ENCODE measurements at places on chromosomes 5 and 9.

- DNase-seq, result no peak
Observed at GRCh38 chr5:60578315-60578714, 121.7 kb downstream of the DEPDC1B start.

DNA sequence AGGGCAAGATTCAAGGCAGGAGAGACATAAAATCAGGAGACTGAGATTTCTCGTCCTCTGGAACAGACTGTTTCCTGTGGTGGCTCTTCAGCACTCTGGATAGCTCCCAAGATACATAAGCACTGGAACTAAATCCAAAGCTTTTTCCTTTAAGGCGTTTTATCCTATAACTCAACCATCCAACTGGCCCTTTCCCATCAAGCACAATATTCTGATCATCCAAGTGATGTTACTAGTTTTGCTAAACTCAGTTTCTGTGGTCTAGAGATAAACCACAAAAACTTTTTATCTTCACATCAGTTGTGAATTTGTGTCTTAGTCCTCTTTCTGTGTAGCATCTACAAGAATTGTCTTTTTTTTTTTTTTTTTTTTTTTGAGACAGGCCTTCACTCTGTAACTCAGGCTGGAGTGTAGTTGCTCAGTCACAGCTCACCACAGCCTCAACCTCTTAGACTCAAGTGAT, 299.4 kb downstream of the COX7C start:
- DNase-seq, result no peak

GRCh38 chr5:72040513-72040912, 66.8 kb upstream of the MAP1B start:
- no peak for DNase-seq

DNA sequence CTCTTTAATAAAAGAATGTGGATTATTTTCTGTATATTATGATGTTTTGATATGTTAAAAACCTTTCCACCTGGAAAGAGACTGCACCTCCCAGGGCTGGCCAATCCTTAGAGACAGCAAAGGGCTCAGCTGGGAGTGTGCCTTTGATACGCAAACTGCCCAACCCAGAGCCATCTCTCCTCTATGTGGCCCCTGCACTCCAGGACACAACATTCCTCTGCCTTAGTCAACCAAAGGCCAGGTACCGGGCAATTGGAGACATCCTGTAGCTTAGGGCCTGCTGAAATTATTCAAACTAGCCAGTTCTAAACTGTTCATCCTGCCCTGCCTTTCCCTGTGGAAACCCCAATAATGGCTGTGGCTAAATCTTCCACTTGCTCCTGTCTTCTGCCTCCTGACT, 5.0 kb upstream of the HSPB3 start:
- no peak for DNase-seq

DNA sequence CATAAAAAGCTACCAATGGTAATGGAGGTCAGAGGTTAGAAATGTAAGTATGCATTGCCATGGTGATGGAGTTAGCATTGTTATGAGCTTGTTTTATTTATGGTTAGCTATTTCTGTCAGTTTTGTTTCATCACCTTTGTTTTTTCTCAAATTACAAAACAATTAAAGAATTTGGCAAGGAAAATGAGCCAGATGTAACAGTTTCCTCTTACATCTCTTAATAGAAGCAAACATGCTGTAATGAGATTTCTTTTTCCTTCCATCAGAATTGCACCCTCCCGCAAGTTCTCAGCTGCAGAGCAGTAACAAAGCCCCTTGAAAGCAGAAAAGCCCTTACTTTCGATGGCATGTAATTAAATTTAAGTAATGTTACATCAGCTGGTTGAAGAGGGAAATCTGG, 233.0 kb downstream of the SGCD start:
- DNase-seq, result no peak

- DNase-seq, result no peak
Observed at GRCh38 chr5:61371474-61371873, 39.4 kb downstream of the ZSWIM6 start.

DNA sequence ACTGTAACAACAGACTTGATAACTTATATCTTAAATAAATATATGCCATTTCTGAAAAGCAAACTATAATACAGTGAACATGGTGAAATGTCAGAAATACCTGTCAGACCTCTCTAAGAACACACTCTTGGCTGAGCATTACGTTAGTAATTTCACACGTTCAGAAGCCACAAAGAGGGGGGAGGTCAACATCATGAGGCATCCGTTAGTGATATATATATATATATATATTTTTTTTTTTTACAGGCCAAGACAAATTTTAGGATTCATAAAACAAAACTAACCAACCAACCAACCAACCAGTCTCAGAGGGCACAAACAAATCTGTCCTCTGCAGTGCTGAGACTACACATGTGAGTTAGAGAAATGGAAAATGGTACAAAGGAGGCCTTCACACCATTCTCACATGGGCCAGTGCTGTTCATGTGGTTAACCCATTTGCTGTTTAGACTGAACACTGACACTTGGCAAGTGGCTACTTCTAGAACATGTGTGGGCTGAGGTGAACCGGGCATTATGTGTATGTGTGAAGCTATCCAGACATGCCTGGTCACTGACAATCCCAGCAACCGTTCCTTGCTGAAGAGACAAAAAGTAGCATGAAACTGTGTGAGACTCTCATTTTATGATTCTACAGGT, 54.5 kb downstream of the ELL2 start:
- no peak for DNase-seq

- no peak for DNase-seq
Observed at GRCh38 chr5:72106817-72107130, 501 bp upstream of the MAP1B start.

- DNase-seq, result no peak
Observed at GRCh38 chr5:107387526-107388140, 283.1 kb downstream of the EFNA5 start.

GRCh38 chr9:137194388-137194787, 5.9 kb downstream of the SSNA1 start:
- DNase-seq, result peak; percentile 83

- no peak for DNase-seq
Observed at GRCh38 chr5:82644766-82645165, 366.6 kb upstream of the RPS23 start.

GRCh38 chr9:27351438-27351837, 54.5 kb upstream of the EQTN start:
- DNase-seq, result peak; percentile 33

DNA sequence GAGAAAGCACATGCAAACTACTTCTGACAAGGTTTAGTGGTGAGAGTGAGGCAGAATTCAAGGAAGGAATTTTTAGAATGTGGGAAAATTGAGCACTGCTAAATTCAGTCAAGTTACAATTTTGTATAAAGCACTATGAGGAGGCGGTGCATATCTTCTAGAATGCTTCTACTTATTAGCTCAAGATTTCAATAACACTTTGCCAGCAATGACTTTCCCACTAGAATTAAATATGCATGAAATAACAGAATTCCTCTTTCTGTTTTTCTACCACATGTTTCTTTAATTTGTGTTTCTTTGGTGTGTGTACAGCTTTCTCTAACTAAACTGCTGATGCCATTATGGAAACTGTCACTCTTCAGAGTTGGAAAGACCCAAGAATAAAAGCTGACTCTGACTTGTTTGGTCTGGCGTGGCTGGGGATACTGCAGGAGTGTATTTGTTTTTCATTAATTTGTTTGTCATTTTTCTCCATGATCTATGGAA, 163.5 kb downstream of the ARSB start:
- no peak for DNase-seq

DNA sequence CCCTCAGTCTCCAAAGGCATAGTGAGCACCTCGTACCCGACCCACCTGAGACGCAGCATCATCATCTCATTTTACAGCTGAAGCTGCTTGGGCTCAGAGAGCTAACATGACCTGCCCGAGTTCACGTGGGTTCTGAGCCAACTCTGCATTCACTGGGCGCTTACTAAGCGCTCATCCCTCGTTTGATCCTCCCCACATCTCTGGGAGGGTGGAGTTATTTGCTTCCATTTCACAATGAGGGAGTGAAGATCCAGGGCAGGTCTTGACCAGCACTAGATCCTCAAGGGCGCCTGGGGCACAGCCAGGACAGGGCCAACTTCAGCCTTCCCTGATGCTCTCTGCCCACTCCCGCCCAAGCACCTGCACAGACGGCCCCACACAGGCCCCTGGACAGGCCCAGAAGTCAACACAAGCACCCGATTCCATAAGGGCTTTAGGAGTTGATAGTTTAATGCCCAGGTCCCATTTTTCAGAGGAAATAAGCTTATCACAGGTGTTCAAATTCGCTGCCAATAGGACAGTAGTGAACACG, 80.8 kb downstream of the HRH2 start:
- DNase-seq, result no peak

- DNase-seq, result no peak
Observed at GRCh38 chr9:106051545-106051944, 357.2 kb downstream of the TMEM38B start.

GRCh38 chr9:76898786-76899185, 7.1 kb downstream of the PRUNE2 start:
- DNase-seq, result no peak

GRCh38 chr9:93096131-93096802, at the start of gene CARD19:
Gene CARD19 (plus strand): TSS chr9:93096217. CDS start chr9:93096346, 129 bp downstream.
- DNase-seq, result peak; percentile 53

DNA sequence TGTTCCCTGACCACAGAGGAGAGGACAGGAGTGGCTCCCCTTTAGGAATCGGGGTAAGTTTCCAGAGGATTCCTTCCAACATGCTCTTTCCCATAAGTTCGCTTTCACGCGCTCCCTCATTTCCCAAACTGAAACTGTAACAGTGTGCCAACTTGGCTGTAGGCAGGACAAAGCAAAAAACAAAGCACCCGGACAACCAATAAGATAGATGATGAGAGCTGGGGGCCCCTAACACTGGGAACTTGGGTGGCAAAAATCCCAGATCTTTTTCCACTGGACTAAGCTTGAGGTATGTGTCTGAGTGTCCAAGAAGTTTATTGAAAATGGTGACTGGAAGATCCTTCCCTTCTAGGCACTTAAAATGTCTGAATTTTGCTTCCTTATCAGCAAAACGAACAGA, 258.7 kb upstream of the IL12B start:
- DNase-seq, result no peak

- no peak for DNase-seq
Observed at GRCh38 chr5:150783422-150783928, 4.9 kb downstream of the SMIM3 start.

- no peak for DNase-seq
Observed at GRCh38 chr5:43316421-43316820, 3.2 kb upstream of the HMGCS1 start.

- DNase-seq, result no peak
Observed at GRCh38 chr5:180974612-180975315, 13.9 kb upstream of the BTNL3 start.

DNA sequence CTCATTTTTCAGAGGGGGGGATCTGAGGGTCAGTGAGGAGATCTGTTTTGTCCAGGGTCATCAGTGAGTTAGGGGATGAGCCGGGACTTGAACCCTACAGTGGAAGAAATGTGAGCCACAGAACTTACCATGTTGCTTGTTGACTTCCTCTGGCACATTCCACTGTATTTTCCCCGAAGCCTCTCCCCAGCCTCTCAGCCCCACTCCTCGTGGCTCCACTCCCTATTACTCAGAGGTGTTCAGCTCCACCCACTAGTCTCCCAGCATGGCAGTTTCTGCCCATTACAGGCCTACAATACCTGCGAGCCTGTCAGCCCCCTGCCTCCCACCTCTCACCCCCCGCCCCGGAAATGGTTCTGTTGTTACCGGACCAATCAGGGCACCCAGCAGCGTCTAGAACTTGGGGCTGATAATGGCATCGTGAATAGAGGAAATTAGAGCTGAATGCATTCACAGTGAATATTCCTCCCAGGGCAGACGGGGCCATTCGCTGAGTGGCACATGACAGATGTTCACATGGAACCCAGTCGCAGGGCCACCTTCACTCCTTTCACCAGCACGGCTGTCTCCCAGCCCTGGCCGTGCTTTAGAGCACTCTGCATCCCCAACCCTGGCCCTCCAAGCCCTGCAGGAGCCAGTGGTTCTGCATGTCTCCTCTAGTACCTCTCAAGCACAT, 81.6 kb downstream of the KCNIP1 start:
- DNase-seq, result no peak

- DNase-seq, result no peak
Observed at GRCh38 chr9:91992461-91993041, 42.5 kb upstream of the ROR2 start.

DNA sequence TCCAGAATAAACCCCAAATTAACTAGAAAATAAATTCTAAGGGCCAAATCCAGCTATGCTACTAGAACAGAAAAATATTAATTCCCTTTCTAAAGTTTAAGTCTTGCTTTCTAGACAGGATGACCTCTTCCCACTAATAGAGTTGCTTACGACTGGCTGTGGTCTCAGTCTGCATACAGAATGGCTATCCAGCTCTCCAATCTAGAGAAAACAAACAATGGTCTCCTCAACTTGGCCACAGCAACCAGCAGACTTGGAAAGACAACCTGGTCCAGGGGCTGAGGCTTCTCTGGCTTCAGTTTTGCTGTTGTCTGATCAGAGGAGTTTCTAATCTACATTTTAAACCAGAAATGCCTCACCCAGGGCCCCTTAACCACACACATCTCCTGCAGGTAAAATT, 28.9 kb downstream of the RASEF start:
- DNase-seq, result no peak

DNA sequence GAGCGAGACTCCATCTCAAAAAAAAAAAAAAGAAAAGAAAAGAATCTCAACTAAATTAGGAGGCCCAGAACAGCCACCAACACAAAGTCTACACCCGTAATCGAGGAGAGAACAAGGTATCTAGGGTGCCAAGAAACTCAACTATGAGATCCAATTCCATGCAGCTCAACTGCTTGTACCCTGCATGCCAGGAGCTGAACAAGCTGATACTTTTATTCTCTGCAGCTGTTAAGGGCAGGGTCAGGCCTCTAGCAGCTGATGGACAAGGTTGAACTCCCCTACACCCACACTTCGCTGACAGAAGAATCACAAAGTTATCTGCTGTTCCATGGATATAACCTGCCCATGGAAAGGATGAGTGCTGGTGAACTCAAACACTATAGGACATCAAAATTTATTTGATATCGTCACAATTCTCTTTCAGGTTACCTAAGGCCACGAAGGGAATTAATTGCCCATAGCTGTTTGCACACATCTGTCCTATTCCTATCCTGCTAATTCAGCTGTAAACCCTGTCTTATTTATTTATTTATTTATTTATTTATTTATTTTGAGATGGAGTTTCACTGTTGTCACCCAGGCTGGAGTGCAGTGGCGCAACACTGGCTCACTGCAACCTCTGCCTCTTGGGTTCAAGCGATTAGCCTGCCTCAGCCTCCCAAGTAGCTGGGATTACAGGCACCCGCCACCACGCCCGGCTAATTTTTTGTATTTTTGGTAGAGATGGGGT, 20.7 kb downstream of the UBAP2 start:
- no peak for DNase-seq

DNA sequence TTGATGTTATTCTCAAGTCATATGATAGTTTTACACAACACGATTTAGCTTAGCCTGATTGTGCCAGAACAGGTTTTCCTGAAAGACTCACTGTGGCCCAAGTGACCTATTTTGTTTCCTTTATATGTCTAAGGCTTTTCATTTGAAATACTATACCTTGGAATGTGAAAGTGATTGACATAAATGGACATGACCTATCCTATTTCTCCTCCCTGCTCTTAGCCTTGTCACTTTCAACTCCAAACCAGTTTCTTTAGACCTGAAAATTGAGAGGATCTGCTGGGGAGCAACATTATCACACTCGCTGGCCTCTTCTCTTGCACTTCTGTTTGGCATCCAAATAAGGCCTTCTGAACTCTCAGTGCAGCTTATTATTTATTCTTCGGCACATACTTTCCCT, 496.8 kb downstream of the MAT2B start:
- DNase-seq, result no peak

- DNase-seq, result no peak
Observed at GRCh38 chr9:110895147-110895905, 142.9 kb downstream of the LPAR1 start.

GRCh38 chr5:85278193-85278592, 893.5 kb upstream of the EDIL3 start:
- no peak for DNase-seq

GRCh38 chr9:37575511-37575914, 667 bp downstream of the FBXO10 start:
- no peak for DNase-seq

Data from frontal cortex (tissue), 4 donors.